ENCODE measurements at places on chromosomes 12 and 14.

- no peak for DNase-seq
Observed at GRCh38 chr14:54935958-54936357, 33.3 kb upstream of the GCH1 start.

DNA sequence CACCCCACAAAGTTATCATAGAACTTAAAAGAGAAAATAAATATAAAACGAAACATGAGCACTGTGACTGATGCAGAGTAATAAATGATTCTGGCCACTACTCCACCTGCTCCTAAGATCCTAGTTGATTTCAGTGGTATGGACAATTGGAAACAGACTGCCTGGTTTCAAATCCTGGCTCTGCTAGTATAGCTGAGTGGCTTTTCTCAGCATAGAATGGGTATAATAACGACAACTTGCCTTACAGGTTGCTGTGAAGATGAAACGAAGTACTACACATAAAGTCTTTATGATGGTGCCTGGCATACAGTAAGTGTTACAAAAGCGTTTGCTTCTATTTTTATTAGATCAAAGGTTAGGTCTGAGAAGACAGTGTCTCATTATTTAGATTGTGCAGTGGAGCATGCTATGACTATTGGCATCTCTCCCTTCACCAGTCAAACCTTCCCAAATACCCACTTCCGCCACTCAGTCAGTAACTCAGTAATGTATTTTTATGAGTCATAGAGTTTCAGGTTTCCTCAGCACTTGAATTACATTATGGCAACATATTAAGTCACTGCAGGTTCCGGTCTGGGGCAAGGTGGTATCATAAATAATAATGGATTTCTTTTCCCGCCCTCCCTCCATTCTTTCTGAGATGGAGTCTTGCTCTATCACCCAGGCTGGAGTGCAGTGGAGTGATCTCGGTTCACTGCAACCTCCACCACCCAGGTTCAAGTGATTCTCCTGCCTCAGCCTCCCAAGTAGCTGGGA, 29.7 kb upstream of the NR2C1 start:
- no peak for DNase-seq

DNA sequence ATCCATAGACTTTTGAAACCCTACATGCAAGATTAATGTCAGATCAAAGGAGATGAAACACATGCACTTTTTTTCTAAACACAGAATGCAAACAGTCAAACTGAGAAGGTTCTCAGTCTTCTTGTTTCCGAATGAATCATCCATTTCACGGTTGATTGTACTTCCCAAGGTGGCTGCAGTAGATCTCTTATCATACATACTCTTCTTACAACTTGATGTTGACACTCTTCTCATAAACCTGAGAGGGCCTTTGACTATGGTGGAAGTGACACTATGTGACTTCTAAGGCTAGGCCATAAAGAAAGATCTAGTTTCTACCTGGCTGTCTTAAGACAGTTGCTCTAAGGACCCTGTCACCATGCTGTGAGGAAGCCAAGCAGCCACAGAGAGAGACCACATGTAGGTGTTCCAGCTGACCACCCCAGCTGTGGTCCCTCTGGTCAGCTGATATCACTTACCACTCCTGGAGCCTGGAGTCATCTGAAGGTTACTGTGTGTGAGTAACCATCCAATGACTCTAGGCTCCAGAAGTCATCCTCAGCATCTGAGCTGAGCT, 67.2 kb upstream of the HMGA2 start:
- DNase-seq, result no peak

DNA sequence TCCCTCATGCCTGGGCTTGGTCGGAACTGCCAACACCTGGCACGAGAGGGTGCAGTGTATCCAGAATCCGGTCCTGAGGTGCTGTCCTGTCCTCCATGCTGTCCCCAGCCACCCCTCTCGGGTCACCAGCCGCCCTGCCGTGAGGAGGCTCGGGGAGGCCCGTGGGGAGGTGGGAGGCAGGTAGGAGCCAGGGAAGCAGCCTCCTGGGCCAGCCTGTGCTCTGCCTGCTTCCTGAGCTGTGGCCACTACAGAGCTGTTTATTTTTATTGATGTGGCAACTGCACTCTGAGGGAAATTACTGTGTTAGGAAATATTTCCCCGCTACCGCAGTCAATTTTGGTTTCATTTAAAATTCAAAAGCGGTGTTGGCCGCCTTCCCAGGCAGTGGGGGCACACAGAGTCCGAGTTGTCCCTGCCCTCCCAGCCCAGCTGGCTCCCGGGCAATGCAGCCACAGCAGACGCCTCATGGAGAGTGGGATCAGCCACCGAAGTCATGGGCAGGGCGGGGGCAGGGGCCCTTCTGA, 18.3 kb downstream of the NOC4L start:
- peak; percentile 13 for DNase-seq

- DNase-seq, result no peak
Observed at GRCh38 chr12:45354399-45354798, 138.5 kb downstream of the ANO6 start.

DNA sequence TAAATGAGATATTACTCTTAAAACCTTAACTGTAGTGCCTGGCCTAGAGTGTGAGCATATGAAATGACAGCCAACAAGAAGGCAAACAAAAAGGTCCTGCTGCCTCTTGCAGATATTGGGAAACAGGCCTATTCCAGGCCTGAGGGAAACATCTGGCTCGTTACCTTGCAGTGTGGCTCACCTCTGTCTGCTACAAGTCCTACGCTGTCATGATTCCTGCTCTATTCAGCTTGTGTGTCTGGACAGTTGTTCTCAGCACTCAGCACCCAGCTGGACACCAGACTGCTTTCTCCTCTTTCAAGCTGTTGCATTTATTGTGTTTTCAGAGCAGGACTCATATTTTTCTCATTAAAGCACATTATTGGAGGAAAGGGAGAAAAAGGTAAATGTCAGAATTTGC, 113.5 kb downstream of the TMTC2 start:
- no peak for DNase-seq

GRCh38 chr14:98103705-98104104, 1168.3 kb downstream of the BCL11B start:
- DNase-seq, result no peak

DNA sequence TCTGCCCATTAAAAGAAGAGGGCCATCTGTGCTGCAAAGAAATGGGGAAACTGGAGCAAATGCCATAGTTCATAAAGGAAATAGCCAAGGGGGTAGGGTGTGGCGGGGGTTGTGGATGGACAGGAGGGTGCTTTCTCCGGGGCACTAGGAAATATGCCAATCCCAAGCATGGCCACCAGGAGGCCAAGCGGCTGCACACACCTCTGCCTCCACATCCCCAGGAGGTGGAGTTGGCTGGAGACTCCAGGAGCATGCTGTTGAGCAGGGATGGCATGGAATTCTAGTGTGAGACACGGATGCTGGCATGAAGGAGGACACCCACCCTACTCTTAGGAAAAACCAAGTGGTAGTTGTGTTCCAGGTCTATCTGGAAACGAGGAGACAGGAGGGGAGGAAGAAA, 25.2 kb downstream of the NID2 start:
- no peak for DNase-seq

- no peak for DNase-seq
Observed at GRCh38 chr12:92929983-92930382, 888 bp upstream of the EEA1 start.

GRCh38 chr14:100523843-100524169, 63.4 kb downstream of the BEGAIN start:
- DNase-seq, result no peak

DNA sequence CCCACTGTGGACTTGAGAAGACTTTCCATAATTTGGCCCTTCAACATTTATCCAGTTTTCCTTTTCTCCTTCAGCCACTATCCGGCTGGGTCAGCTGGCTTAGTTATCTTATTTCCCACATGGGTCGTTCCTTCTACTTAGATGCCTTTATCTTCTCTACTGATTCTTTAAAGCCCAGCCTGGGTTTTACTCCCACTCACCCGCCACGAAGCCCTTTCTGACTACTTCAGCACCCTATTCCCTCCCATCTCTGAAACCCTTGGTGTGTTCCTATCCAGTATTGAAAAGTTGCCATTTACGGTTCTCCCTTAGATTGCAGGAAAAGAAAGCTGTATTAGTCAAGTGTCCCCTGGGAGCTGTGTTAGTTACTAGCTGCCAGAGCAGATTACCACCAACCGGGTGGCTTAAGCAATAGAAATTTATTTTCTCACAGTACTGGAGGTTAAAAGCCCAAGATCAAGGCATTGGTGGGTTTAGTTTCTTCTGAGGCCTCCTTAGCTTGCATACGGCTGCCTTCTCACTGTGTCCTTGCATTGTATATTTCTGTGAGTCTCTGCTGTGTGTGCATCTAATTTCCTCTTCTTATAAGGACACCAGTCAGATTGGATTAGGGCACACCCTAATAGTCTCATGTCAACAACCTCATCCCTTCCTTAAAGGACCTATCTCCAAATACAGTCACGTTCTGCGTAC, 105.5 kb downstream of the GPATCH2L start:
- peak; percentile 18 for DNase-seq

DNA sequence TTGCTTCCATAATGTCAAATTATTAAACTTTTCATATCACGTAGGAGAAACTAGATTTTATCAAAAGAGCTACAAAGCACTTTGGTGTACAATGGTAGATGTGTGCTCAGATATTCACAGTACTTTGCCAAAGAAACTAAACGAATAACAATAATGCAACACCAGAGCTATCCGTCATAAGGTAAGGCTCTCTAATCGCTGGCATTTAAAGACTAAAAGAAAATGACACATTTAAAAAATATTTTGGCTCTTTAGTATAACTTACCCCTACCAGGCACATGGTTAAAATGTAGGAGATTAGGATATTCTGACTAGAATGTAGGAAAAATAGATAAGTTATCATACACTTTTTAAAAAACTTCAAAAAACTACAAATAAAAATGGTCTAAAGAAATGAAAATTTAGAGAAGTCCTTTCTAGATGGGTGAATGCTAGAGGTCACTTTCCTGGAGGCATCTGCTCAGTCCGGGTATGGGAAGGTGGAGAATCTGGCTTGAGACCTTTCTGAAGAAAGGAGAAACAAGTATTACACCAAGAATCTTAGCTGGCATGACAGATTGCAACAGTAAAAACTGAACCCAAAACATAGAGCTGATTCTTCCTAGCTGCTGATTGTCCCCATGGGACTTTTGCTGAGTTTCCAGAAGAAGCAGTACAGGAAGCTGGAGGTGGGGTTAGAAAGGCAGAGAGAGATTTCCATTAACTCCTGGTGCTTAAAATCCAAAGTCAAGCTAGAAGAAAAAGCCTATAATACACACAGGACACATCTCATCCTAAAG, 67.9 kb downstream of the FAR2 start:
- peak; percentile 39 for DNase-seq

DNA sequence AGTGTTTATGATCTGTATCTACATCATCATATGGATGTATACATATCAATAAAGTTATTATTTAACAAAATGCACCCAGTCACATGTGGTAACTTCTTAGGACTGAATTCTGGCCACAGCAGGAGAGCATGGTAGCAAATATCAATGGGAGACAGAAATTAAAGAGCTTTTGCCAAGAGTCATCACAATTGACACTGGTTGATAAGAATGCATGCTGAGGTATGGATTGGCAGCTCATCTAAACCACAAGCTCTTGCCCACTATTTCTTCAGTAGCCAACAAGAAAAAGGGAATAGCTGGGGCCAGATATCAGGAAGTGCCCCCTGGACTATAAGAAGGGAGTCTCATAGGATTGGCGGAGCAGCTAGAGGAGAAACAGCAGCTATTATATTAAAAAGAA, 9.4 kb upstream of the PTGR2 start:
- DNase-seq, result no peak

GRCh38 chr14:93318927-93319326, 13.9 kb downstream of the BTBD7 start:
- no peak for DNase-seq

- DNase-seq, result no peak
Observed at GRCh38 chr12:25072906-25073650, 121.9 kb downstream of the DNAI7 start.

- no peak for DNase-seq
Observed at GRCh38 chr12:62813031-62813829, 121.7 kb downstream of the PPM1H start.

DNA sequence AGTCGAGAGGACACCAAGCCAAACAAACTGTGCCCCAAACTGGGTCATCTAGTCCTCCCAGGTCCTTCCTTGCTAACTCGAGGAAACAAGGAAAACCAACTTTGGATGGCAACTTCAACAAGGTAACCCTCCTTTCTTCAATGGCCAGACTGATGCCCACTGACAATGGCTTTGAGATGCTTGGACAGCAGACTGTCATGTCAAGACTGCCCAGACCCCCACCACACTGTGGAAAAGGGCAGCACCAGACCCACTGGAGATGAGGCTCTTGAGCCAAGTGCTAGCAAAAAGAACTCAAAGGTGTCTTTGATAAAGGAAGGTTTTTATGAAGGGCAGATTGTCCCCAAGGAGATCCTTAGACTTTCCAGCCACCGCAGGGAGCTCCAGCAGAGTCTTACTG, 9.0 kb upstream of the CDH24 start:
- no peak for DNase-seq

- DNase-seq, result no peak
Observed at GRCh38 chr12:2460051-2460670, 334.6 kb upstream of the FKBP4 start.

DNA sequence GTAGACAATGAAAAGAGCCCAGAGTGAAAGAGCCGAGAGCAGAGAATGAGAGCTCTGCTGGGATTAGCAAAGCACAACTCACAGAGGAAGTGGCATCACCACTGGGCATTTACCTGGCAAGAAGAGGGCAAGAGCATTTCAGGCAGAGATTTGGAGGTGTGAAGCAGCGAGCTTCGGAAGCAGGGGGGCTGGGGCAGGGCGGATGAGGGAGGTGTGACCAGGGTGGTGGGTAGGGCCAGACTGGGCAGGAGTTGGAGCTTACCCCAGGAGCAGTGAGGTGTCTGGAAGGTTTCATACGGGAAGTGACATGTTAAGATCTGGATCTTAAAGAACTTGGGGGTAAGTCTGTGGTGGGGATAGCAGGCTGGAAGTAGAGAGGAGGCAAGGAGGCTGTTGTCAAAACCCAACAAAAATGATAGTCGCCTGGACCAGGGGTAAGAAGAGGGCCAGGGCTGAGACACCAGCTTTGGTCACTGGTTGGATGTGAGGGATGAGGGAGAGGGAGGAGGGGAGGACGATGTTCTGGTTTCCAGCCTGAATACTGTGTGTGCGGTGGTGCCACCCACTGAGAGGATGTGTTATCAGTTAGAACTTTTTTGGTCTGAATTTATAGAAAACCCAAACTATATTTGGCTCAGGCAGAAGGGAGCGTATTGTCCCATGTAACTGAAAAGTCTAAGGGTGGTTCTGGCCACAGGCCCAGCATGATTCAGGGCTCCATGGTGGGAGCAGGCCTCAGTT, 5.2 kb downstream of the SMIM41 start:
- no peak for DNase-seq

DNA sequence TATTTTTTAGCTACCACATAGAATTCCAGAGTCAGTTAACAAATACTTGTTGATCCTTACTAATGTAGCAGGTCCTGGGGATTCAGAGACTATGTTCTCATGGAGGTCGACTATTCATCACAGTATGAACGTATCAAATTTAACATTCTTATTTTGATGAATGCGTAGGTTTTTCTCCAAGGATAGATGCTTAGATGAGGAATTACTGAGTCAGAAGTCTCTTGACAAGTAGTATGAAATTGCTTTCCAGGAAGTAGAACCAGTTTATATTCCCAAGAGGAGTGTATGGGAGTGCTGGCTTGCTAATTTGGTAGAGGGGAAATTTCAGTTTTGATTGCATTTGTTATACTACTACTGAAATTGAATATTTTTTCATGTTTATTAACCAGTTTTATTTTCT, 42.8 kb upstream of the CRADD start:
- DNase-seq, result no peak

- DNase-seq, result no peak
Observed at GRCh38 chr14:61368781-61369453, 47.5 kb downstream of the PRKCH start.

GRCh38 chr14:98297567-98297966, 974.4 kb downstream of the BCL11B start:
- DNase-seq, result no peak

GRCh38 chr14:79419571-79420327, 791.6 kb downstream of the DIO2 start:
- DNase-seq, result no peak
